Liver (tissue), 10 donors: ENCODE measurements at places on chromosomes 6 and 20.

DNA sequence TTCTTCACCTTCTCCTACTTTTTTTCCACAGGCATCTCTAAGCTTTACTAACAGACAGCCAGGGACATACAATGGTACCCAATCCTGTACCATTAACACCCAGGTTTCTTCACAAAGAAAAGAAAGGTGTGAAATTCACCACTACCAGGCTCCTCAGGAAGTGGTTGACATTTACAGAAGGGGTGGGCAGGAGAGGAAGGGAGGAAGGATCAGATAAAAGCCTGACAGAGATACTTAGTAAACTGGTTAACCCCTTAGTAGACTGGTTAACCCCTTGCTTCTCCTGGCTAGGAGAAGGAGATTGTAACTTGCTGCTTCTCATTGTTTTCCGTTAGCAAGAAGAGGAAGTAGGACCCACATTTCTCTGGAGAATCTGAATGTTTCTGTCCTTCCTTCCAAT is 7.2 kb downstream of the SAMD3 start:
- no peak for DNase-seq

DNA sequence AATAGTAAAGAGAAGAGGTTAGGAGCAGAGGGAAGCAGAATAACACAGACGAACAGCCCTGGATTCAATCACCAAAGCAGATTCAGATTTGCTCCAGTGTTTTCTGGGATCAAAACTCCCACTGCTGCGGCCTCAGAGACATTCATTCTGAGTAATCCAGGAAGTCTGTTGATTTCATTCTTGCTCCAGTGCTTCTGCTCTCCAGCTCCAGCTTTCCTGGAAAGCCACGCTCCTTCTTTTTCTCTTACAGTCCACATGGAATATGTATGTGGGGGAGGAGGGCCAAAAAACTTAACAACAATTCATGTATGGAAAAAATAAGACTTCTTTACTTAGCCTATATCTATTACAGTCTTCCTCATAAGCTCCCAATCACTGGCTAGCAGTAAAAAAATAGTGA is 26.4 kb upstream of the UST start:
- no peak for DNase-seq

DNA sequence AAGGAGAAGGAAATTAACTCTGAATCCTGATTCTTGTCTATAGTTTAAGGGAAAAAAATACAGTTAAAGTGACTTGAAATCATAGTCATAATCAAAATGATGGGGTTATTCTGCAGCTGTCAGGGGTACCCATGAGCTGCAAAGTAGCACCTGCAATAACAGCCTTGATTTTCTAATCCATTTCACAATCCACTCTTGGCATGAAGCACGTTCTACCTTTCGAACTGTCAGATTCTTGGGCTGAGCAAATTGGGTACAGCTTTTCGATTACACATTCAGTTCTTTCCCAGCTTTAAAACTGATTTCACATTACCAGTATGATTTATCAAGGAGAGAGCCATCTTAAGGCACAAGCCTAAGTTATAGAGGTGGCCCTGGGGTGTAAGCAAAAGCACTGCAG is 118.5 kb upstream of the DTNBP1 start:
- no peak for DNase-seq

DNA sequence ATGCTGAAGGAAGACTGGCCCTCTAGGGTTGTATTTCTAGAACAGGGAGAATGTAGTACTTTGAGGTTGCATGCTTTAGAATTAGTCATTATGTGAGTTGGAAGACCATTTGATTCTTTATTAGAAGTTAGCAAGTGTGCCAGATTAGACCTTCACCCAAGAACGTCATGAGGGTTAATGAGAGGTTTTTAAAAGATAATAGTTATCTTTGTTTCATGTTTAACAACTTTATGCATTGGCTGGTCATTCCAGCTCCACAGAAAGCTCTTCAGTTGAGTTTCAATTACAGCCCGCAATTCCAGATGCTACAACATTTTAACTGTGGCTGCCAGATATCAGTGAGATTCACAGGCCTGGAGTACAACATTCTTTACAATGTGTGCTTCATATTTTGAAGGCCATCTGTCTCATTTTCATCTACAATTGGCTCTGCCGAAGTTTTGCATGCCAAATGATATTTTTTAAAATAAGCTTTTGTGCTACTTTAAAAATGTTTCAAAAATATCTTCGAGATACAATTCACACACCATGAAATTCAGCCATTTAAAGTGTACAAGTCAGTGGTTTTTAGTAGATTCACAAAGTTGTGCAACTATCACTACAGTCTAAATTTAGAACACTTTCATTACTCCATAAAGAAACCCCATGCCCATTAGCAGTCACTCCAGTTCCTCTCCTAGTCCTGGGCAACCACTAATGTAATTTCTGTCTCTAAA is 61.1 kb upstream of the FBXO30 start:
- no peak for DNase-seq

- no peak for DNase-seq
Observed at GRCh38 chr20:3733119-3733995, 872 bp downstream of the HSPA12B start.

- DNase-seq, result no peak
Observed at GRCh38 chr20:56554869-56555268, 21.8 kb downstream of the FAM209B start.

GRCh38 chr6:86871681-86872080 is 65.6 kb upstream of the HTR1E start:
- no peak for DNase-seq

DNA sequence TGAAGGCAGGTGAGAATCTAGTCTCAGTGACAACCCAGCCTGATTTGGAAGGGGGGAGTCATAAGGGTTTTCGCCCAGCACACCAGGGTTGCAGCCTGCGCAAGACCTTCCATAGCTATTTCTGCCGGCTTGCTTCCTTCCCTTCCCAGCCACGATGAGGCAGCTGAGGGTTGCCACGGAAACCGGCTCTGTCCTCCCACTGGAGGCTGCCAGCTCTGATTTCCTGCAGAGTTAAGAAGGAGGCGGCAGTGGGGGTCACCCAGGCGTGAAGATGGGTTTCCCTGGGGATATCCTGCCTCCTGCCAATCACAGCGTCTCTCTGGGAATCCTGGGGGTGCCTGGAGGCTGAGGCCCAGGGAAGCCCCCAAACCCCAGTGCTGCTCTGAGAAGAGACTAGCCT is 23.1 kb upstream of the KCNB1 start:
- DNase-seq, result no peak

- no peak for DNase-seq
Observed at GRCh38 chr6:8642131-8642530, 206.8 kb upstream of the SLC35B3 start.

GRCh38 chr20:20442466-20442865 is 74.6 kb downstream of the INSM1 start:
- no peak for DNase-seq

- DNase-seq, result no peak
Observed at GRCh38 chr20:5159928-5160327, 33.1 kb downstream of the CDS2 start.

DNA sequence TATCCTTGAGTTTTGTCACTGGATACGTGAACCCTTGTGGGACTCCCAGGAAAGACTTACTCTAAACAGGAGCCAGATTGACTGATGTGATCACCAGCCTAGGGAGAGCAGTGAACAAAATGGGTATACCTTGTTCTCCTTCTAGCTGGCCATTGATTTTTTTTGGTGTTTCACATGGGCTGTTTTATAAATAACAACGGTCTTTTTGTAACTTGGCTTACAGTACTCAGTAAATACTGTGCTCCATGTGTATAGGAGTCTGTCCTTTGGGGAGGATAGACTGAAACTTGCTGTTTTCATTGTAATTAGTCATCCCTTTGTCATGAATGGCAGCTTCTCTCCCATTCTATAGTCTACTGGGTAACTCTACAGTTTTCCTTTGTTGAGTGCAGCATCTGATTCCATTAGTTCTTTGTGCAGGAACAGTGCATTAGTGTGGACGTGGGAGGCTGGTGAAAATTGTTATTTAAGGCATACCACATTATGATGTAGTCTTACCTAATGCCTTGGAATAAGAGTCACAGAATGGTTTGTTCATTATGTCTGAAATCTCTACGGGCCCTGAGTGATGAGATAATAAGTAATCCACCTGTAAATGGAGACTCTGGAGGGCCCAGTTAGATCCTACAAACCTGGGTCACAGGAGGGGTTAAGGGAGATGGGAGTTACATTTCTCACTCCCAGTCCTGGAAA is 89.5 kb downstream of the TIAM2 start:
- no peak for DNase-seq

- DNase-seq, result no peak
Observed at GRCh38 chr20:43914311-43915210, at the start of gene TOX2. Gene TOX2, plus strand, starts transcription at chr20:43914852. Its CDS starts 40 bp downstream, at chr20:43914892.

GRCh38 chr6:3808759-3809514 is 40.2 kb upstream of the FAM50B start:
- DNase-seq, result no peak

- DNase-seq, result no peak
Observed at GRCh38 chr20:10105046-10105445, 70.3 kb downstream of the ANKEF1 start.

GRCh38 chr20:6699921-6700562 is 67.4 kb upstream of the BMP2 start:
- DNase-seq, result no peak

- no peak for DNase-seq
Observed at GRCh38 chr20:10631126-10631525, 42.7 kb downstream of the JAG1 start.

GRCh38 chr6:150072201-150072600 is 3.3 kb upstream of the ULBP3 start:
- no peak for DNase-seq

- no peak for DNase-seq
Observed at GRCh38 chr6:156464100-156464878, 312.9 kb upstream of the ARID1B start.

DNA sequence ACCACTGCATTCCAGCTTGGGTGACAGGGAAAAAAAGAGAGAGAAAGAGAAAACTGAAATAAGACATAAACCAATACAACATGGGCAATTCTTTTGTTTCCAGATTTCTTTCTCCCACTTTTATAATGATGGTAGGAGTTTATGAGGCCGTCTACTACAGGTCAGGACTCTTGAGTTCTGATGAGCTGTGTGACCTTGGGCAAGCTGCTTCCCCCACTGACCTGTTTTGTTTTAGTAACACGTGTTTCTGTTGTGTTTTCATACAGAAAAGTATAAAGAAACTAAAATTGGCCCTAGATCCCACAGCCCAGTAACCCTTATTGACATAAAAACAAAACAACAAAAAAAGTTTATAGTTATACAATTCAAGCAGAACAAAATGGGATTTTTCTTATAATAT is 22.9 kb upstream of the AAR2 start:
- DNase-seq, result no peak

DNA sequence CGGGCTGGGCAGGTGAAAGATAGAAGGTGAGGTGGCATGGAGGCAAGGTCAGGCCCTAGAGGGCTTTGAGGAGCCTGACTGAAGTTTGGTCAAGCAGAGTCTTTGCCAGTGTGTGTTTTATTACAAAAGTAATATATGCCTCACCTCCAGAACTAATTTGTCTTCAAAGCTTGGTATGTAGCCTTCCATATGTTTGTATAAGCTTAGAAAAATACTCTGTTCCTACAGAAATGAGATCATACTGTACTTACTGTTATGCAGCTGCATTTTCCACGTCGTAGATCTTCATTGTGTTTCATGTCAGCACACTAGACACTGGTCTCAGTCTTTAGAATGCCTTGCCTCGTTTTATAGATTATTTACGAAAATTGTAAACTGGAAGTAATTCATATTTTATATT is 61.8 kb downstream of the ANKS1A start:
- DNase-seq, result no peak

DNA sequence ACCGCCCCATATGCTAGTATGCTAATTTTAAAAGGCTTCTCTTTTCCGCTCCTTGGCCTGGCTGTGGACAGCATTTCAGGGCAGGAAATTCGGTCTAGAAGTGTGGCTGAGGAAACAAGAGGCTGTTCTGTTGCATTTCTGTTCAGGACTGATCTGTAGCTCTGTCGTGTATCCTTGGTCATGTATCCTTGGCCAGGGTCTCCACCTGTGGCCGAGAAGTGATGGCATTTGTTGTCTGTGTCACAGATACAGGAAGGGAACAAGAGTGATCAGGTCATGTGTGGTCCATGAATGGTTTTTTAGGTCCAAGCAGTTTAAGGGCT is 300.5 kb upstream of the SUPT3H start:
- DNase-seq, result no peak

GRCh38 chr20:22909436-22909835 is 125.7 kb upstream of the SSTR4 start:
- no peak for DNase-seq

DNA sequence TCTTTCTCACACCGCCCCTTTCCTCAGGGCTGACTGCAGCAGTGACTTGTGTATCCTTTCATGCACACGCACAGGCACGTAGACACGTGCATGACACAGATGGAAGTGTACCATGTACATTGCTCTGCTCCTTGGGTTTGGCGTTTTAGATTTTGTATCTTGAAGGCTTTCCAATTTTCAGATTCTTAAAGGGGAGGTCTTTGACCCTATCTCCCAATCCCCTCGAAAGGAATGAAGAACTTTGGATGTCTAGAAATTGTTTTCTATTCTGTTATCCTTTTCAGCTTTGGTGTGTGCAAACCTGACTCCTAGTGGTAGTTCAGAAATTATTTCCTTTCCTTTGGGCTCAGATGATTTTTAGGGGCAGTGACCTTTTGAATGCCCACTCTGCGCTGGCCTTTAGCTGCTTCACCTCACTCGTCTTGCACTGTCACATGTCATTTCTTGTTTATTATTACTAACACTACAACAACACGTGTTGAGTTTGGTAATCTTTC is 63.0 kb downstream of the HIVEP1 start:
- DNase-seq, result no peak

- no peak for DNase-seq
Observed at GRCh38 chr20:41664584-41664983, 46.4 kb upstream of the CHD6 start.

DNA sequence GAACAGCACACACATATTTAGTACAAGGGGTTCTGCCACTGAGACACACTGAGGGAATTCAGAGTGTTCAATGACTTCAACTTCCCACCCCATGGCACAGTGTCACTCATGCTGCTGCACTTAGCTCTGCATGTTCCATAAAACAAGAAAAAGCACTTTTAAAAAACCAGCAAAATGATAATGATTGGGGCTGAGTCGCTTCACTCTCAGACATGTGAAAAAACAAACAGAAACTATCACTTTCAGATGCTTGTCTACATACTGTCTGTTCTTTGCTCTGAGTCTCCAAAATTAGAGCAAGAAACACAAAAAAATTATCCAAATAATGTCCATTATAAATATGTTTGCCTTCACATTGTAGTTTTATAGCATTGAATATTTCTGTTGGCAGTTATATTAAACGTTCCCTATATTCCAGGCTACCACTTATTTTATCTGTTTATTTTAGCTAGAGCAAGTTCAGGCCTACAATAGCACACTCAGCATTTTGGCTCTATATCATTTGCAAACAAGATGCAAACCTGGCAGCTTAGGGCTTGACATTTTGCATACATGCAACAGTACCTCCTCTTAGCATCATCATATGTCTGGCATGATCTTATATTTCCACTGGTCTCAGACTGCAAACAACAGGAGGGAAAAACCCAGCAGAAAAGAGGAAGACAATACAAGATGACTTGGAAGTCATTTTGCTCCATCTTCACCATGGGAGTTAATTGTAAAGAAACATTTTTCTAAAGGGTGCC is 398.8 kb downstream of the HACE1 start:
- no peak for DNase-seq
